ENCODE measurements at places on chromosomes 16 and 17. TPM values are rescaled to one million over a fixed set of nuclear protein-coding genes. Genes with fewer than 3 reads are reported as not detected.

The TCAP gene
- 0.32 TPM for total RNA-seq

The HOXB8 gene
- total RNA-seq: not detected

The MMP2 gene
- 362 TPM for total RNA-seq

The SDR42E2 gene
- not detected for total RNA-seq

The UTS2R gene
- not detected for total RNA-seq

The NPIPA2 gene
- total RNA-seq: 0.52 TPM

The NT5C3B gene
- total RNA-seq: 77.0 TPM

The CMTM3 gene
- 19.7 TPM for total RNA-seq

The SLC35G6 gene
- not detected for total RNA-seq

The PRAC2 gene
- not detected for total RNA-seq

The LAT gene
- total RNA-seq: 0.78 TPM

The BLMH gene
- 38.8 TPM for total RNA-seq

The HSPB9 gene
- total RNA-seq: not detected

The CDRT15 gene
- total RNA-seq: not detected

The CALB2 gene
- total RNA-seq: 0.43 TPM

The GAS2L2 gene
- total RNA-seq: not detected

The HEATR9 gene
- total RNA-seq: not detected

The NPIPA8 gene
- total RNA-seq: not detected

The PRDM7 gene
- not detected for total RNA-seq

The SARM1 gene
- total RNA-seq: 12.5 TPM

The KRT15 gene
- total RNA-seq: 0.11 TPM

The CLEC19A gene
- total RNA-seq: not detected

The KAT2A gene
- 9.6 TPM for total RNA-seq

The GPRC5C gene
- total RNA-seq: 20.1 TPM

The MAPT gene
- total RNA-seq: 0.43 TPM

The MYLK3 gene
- total RNA-seq: 0.39 TPM

The CD300E gene
- under 0.01 TPM for total RNA-seq
